ENCODE measurements at places on chromosomes 2 and 18.

DNA sequence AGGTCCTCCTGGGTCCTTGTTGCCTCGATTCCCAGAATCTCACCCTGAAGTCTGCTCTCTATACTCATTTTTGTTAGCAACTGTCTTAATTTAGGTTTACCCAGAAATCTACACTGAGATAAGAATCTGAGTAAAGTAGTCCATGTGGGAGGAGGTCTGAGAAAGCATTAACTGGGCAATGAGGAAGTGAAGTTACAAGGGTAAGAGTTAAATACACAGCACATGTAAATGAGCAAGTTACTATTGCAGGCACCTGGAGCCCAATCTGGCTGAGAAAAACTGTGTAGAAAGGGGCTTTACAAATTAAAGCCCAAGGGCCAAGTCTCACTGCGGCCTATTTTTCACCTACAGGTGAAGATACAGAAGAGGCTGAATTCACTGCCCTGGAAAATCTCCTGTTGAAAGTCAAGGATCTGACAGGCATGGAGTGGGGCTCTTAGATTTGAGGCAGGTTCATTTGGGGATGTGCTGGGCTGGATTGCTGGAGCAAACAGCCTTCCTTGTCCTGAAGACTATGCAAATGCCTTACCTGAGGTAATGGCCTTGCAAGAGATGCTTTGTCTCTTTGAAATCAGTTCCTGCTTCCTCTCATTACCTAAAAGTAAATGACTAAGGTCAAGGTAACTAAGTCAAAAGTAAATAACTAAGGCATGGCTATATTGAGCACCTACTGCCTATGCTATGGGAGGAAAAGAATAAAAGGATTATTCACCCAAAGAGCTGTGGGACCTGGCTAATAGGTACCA, 84.4 kb upstream of the DYNAP start:
- no peak for DNase-seq

DNA sequence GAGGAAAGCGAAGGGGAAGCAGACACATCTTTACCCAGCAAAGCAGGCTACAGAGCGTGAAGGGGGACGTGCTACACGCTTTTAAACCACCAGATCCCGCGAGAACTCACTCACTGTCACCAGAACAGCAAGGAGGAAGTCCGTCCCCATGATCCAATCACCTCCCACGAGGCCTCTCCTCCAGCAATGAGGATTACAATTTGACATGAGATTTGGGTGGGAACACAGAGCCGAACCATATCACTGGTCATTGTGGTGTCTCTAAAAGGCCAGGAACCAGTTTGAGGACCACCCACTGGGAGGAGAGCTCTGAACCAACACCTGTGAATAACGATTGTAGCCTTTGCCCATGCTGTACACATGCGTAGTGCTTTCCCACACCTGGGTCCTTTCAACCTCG, 116.6 kb upstream of the FAM136A start:
- DNase-seq = no peak

GRCh38 chr2:78992451-78992806, 33.1 kb upstream of the REG3G start:
- no peak for DNase-seq

DNA sequence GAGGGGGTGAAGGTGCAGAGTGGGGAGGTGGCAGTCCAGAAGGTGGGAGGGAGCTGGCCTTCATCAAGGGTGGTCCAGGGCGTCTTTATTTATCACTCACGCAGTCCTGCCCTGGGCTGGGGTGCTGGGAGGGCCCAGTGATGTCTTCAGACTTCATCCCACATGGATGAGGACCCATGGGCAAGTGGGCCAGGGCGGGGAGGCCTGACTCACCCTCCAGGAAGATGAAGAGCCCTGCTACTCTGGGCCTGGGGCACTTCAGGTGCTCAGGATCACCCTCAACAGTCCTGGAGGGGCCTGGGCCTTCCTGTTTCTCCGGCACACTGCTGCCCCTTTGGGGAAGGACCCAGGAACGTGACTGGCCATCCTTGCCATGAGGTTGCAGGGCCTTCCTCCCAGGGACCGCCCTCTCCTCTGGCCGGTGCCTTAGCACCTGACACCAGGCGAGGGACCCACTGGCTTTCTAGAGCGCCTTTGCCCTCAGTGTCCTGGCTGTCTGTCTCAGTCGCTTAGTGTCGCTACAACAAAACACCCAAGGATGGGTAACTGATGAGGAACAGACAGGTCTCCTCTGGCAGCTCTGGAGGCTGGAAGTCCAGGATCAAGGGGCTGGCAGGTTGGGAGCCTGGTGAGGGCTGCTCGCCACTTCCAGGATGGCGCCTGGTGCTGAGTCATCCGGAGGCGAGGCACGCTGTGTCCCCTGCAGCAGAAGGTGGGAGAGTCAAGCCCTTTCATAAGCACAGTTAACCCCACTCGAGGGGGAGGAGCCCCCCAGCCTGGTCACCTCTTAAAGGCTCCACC, 57.8 kb upstream of the HS6ST1 start:
- DNase-seq = no peak

All from T-helper 17 cell (primary cell).